Type B pancreatic cell (in vitro differentiated cells): ENCODE measurements at places on chromosomes 4 and X. TPM values are rescaled to one million over a fixed set of nuclear protein-coding genes. Genes with fewer than 3 reads are reported as not detected.

The SRPK3 gene
- not detected in 2 replicates for total RNA-seq

- no peak overlapping the region for H3K27ac ChIP-seq
- peaks cover 15% of the 10 kb centered on the region for H3K27me3 ChIP-seq
- DNase-seq = no peak
Measured at GRCh38 chr4:3532751-3533422, 665 bp upstream of the LRPAP1 start.

The TBL1X gene
- 41.3 and 91.6 TPM in 2 replicates for total RNA-seq

The CENPVL2 gene
- 0.33 and 0.85 TPM in 2 replicates for total RNA-seq

GRCh38 chr4:4427886-4428285, 41.0 kb downstream of the NSG1 start:
- peaks cover 4% of the 10 kb centered on the region for H3K36me3 ChIP-seq
- H3K4me3 ChIP-seq = no peak overlapping the region
- no peak overlapping the region for H3K27ac ChIP-seq
- H3K4me1 ChIP-seq = peaks cover 21% of the 10 kb centered on the region

GRCh38 chr4:82851885-82852750, 38.8 kb downstream of the SEC31A start:
- no peaks in the 10 kb centered on the region for H3K4me1 ChIP-seq
- H3K27ac ChIP-seq = no peak overlapping the region
- H3K27me3 ChIP-seq = no peaks in the 10 kb centered on the region
- no peak for DNase-seq

GRCh38 chrX:24982306-24982965, 33.3 kb downstream of the ARX start:
- H3K27ac ChIP-seq = no peak overlapping the region
- peaks cover 9% of the 10 kb centered on the region for H3K4me1 ChIP-seq
- no peak for DNase-seq
- no peak overlapping the region for H3K4me3 ChIP-seq

DNA sequence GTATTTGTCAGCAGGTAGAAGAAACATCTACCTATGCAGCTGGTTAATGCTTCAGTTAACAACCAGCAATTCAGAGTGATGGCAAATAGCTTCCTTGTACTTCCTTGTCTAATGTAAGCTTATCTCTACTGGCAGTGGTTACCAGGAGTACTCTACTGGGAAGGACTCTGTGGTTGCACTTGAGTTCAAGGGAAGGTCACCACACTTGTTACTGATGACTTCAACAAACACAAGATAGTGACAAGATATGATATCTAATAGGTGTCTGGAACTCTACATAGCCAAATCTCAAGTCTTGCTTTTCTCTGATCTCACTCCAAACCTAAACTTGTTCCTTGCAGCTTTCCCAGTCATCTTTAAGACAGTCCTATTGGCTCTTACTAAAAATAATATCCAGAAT, 1644.9 kb upstream of the TENM3 start:
- no peak overlapping the region for H3K4me3 ChIP-seq
- H3K27ac ChIP-seq = no peak overlapping the region
- no peaks in the 10 kb centered on the region for H3K36me3 ChIP-seq

GRCh38 chr4:179415037-179415846, 1973.0 kb upstream of the AGA start:
- DNase-seq = no peak
- no peak overlapping the region for H3K4me3 ChIP-seq
- H3K4me1 ChIP-seq = peaks cover 16% of the 10 kb centered on the region
- peaks cover 5% of the 10 kb centered on the region for H3K27me3 ChIP-seq

The GSX2 gene
- 5.6 TPM in 1 of 2 replicates, not detected in the other for total RNA-seq

- no peaks in the 10 kb centered on the region for H3K27me3 ChIP-seq
- H3K4me3 ChIP-seq = no peak overlapping the region
- no peak overlapping the region for H3K27ac ChIP-seq
- DNase-seq = no peak
- H3K4me1 ChIP-seq = peaks cover 8% of the 10 kb centered on the region
- H3K36me3 ChIP-seq = no peaks in the 10 kb centered on the region
Measured at GRCh38 chr4:172517391-172517790, 651.2 kb upstream of the GALNT7 start.

DNA sequence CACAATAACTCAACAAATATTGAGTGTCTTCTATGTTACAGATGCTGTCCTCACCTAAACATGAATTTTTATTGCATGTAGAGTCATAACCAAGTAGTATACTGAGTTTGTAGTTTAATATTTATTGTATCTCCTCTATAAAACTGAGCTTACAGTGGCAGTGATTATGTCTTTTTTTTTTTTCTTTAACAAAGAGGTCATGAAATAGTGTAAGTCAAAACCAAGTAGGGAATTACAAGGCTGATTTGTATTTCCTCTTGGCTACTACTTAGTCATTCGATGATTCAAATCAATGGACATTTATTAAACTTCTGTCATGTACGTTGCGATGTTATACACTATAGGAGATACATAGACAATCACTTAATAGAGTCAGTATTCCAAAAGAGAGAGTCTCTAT, 48.4 kb downstream of the IL15 start:
- no peak overlapping the region for H3K27ac ChIP-seq
- H3K4me1 ChIP-seq = no peaks in the 10 kb centered on the region
- no peaks in the 10 kb centered on the region for H3K27me3 ChIP-seq
- no peak for DNase-seq
- H3K4me3 ChIP-seq = no peak overlapping the region

The CCNI gene
- 220 and 270 TPM in 2 replicates for total RNA-seq

GRCh38 chrX:9926002-9926401, 41.2 kb upstream of the CLDN34 start:
- H3K4me3 ChIP-seq = no peak overlapping the region
- no peaks in the 10 kb centered on the region for H3K27me3 ChIP-seq
- H3K36me3 ChIP-seq = peaks cover 6% of the 10 kb centered on the region
- no peak overlapping the region for H3K27ac ChIP-seq
- DNase-seq = no peak

The EPGN gene
- total RNA-seq = 2.4 and 16.6 TPM in 2 replicates

- H3K27me3 ChIP-seq = peaks cover 3% of the 10 kb centered on the region
- H3K36me3 ChIP-seq = no peaks in the 10 kb centered on the region
- DNase-seq = no peak
- H3K4me3 ChIP-seq = no peak overlapping the region
- no peak overlapping the region for H3K27ac ChIP-seq
- H3K4me1 ChIP-seq = peaks cover 8% of the 10 kb centered on the region
Measured at GRCh38 chr4:181566490-181566889, 676.7 kb upstream of the TENM3 start.

The LONRF3 gene
- 0.88 and 1.5 TPM in 2 replicates for total RNA-seq

The OPRPN gene
- total RNA-seq = not detected in 2 replicates

The HTRA3 gene
- total RNA-seq = 0.52 and 4.4 TPM in 2 replicates

DNA sequence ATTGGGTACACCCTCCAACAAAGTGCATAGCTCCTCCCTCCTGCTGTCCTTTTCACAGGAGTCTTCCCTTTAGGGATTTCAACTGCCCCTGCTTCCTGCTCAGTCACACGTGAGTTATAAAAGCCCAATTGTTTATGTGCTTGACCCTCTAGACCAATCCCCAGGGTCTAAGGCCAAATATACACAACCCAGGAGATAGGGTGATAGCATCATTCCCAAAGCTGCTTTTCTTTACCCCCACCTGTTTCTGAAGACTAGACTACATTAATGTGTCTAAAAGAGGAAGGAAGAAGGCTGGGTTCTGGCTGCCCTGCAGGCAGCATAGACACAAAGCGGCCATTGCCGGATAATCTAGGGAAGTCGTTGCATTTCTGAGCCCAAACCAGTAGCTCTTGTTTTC, 526.7 kb upstream of the FRG1 start:
- DNase-seq = no peak
- H3K4me3 ChIP-seq = no peak overlapping the region
- no peaks in the 10 kb centered on the region for H3K4me1 ChIP-seq
- H3K36me3 ChIP-seq = no peaks in the 10 kb centered on the region

- H3K27ac ChIP-seq = no peak overlapping the region
- peaks cover 8% of the 10 kb centered on the region for H3K4me1 ChIP-seq
- no peak for DNase-seq
- no peaks in the 10 kb centered on the region for H3K36me3 ChIP-seq
- no peaks in the 10 kb centered on the region for H3K27me3 ChIP-seq
Measured at GRCh38 chr4:106021737-106022410, 126.6 kb downstream of the NPNT start.

GRCh38 chrX:148915474-148915873, 415.1 kb downstream of the AFF2 start:
- H3K36me3 ChIP-seq = no peaks in the 10 kb centered on the region
- H3K27me3 ChIP-seq = no peaks in the 10 kb centered on the region
- no peak for DNase-seq
- no peak overlapping the region for H3K4me3 ChIP-seq

GRCh38 chrX:48522291-48522690, 683 bp downstream of the EBP start:
- peak overlapping the region; percentile 87 for H3K27ac ChIP-seq
- no peaks in the 10 kb centered on the region for H3K27me3 ChIP-seq
- peaks cover 4% of the 10 kb centered on the region for H3K36me3 ChIP-seq
- no peak for DNase-seq

DNA sequence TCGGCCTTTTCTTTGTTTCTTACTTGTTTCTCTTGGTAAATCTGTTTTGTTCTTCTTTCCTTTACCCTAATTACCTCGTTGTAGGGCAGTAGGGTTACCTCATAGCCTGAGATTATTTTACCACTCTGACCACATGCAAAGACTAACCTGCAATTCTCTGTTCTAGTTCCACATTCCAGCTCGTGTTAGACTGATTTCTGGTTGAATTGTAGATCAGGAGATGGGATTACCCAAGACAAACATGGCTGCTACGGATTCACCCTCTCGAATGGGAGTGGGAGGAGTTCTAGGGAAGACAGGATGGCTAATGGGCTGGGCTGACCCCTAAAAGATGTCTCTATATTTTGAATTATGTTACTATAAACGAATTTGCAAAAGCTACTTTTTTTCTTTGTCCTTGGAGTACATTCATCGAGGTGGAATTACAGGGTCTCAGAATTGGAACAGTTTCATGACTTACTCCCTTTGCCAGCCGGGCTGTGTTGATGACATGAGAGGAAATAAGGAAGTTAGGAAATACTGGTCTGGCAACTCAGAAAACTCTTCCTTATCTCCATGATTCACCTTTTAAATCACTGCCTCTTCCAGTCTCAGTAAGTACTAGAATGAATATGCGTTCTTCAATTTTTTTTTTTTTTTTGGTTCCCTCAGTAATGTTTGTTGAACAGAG, 36.7 kb upstream of the FBXW7 start:
- H3K4me1 ChIP-seq = peaks cover 9% of the 10 kb centered on the region
- peak overlapping the region; percentile 50 for H3K4me3 ChIP-seq
- no peaks in the 10 kb centered on the region for H3K27me3 ChIP-seq

- H3K27ac ChIP-seq = no peak overlapping the region
- H3K36me3 ChIP-seq = no peaks in the 10 kb centered on the region
- H3K4me3 ChIP-seq = no peak overlapping the region
- no peaks in the 10 kb centered on the region for H3K27me3 ChIP-seq
- no peak for DNase-seq
Measured at GRCh38 chr4:37797374-37797773, 29.1 kb upstream of the PGM2 start.

The AKAP14 gene
- 0.92 TPM in 1 of 2 replicates, not detected in the other for total RNA-seq

DNA sequence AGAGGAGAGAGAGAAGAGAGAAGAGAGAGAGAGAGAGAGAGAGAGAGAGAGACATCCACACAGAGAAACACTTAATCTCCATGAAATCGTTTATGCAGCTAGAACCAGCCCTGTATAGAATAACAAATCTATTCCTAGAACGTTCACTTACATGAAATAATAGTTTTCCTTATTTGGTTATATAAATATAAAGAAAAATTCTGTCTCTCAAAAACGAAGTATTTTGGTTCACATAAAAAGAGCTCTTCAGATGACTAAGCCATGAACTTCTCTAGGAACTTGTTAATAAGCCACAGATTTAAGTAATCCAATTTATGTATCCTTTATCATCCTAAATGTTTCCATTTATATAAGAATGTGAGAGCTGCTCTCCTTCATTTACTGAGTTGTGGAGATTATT, 1315.1 kb upstream of the PCDH7 start:
- no peak overlapping the region for H3K4me3 ChIP-seq
- no peak for DNase-seq
- H3K27ac ChIP-seq = no peak overlapping the region
- no peaks in the 10 kb centered on the region for H3K36me3 ChIP-seq
- H3K4me1 ChIP-seq = no peaks in the 10 kb centered on the region
- H3K27me3 ChIP-seq = no peaks in the 10 kb centered on the region

DNA sequence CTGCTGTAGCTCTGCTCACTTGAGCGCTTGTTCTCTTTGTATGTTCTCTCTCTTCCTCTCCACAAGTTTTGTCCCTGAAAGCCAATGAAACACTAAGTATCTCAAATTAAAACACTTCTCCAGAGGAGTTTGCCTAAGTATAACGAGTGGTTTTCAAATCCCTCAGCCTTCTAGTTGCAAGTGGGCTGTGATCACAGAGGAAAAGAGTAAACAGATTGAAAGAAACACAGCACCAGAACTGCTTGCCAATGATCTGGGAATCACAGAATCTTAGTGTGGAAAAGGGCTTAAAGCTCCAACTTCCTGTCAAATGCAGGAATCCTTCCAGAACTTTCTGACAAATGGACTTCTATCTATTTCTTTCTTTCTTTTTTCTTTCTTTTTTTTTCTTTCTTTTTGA, 4.8 kb upstream of the PRSS12 start:
- no peak for DNase-seq
- peaks cover 12% of the 10 kb centered on the region for H3K4me1 ChIP-seq
- H3K27ac ChIP-seq = no peak overlapping the region
- H3K27me3 ChIP-seq = peaks cover 25% of the 10 kb centered on the region
- H3K4me3 ChIP-seq = no peak overlapping the region
- no peaks in the 10 kb centered on the region for H3K36me3 ChIP-seq
